ENCODE measurements at places on chromosomes 7 and 10.

DNA sequence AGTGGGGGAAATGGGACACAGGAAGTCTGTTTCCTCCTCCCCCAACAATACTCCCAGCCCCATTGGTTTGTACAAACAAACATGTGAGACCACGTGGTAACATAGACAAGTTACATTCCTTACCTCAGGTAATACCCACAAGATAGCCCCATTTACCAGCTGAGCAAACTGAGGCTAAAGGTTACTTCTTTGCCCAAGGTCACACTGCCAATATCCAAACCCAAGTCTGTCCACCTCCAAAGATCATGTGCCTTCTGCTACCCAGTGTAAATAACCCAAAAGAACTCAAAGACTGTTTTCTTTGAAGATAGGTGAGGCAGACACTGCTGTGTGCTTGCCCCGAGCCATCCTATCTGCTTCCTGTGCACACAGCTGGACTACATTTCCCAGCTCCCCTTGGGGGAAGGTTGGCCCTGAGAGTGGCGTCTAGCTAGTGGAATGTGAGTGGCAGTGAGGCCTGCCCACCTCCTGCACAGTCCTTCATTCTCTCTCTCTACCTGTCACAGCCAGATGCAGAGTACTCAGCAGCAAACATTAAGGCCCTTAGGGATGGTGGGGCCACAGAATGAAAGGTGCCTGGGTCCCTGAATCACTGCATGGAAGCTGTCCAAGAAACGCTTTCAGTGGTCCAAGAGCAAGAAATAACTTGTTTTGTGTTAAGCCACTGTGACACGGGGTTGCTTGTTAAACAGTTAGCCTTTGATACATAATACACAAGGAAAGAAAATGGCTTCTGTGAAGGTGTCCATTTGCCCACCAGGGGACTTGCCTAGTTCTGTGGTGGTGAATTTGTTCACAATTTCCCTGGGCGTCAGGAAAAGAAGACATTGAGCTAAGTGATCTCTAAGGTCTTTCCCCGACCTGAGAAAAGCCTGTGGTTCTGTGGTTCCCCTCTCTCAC is 257.7 kb upstream of the NFE2L3 start:
- DNase-seq = peak; percentile 11

- no peak for DNase-seq
Observed at GRCh38 chr7:30884881-30885280, 26.8 kb upstream of the AQP1 start.

- no peak for DNase-seq
Observed at GRCh38 chr10:124291001-124291701, 127.6 kb downstream of the OAT start.

GRCh38 chr7:135317676-135318325 is 84.2 kb downstream of the STRA8 start:
- peak; percentile 24 for DNase-seq

Measured in GM23248 (cell line).